ENCODE measurements at places on chromosomes 4 and X.
A peak's percentile ranks its signal among the peaks of the same experiment; 100 is the strongest.

DNA sequence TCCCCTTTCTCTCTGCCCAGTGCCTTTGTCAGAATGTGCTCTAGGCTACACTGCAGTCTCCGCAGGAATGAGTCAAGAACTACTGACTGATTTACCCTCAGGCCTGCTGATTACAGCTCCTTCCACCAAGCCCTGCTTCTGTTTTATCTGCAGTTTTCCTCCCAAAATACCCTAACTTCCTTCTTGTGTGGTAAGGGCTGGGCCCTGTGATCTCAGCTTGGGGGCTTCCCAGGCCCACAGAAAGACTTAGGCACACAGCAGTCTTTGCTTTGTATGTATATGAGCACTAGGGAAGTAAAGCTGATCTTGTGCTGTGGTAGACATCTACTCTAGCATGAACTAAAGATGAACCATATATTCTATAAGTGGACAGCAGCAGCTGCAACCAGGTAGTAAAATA is 18.8 kb downstream of the PAK3 start:
- DNase-seq: no peak

- no peak for DNase-seq
Measured at GRCh38 chr4:112184438-112184837, 39.2 kb downstream of the FAM241A start.

- no peak for DNase-seq
Measured at GRCh38 chr4:30860978-30861377, 140.8 kb downstream of the PCDH7 start.

- peak; percentile 36 for DNase-seq
Measured at GRCh38 chr4:165207016-165207430, 338 bp upstream of the KLHL2 start.

Data from NCI-H1105 treated with DMSO at 0.1 percent for 48 hours (cell line).